ENCODE measurements at places on chromosomes 1 and 21. TPM values are rescaled to one million over a fixed set of nuclear protein-coding genes. Genes with fewer than 3 reads are reported as not detected.

- no peak for DNase-seq
Measured at GRCh38 chr1:211135342-211135950, 1.5 kb upstream of the KCNH1 start.

- no peak for DNase-seq
Measured at GRCh38 chr1:116260621-116261020, 112.4 kb upstream of the ATP1A1 start.

DNA sequence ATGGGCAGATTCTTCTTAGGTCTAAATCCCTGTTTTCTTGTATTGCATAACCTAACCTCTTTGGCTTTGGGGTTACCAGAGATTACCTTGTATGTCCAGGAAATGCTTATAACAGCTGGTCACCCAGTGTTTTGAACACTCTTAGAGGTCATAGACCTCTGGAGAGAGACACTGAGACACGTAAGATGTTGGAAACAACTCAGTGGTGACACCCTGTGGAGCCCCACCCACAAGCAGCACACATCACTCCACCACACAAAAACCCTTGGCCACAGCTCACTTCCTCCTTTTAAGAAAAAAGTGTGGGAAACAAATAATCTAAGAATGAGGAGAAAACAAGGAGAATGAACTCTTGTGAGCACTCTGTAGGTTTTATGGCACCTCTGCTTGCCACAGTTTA lies 26.3 kb upstream of the CYP4B1 start:
- no peak for DNase-seq

DNA sequence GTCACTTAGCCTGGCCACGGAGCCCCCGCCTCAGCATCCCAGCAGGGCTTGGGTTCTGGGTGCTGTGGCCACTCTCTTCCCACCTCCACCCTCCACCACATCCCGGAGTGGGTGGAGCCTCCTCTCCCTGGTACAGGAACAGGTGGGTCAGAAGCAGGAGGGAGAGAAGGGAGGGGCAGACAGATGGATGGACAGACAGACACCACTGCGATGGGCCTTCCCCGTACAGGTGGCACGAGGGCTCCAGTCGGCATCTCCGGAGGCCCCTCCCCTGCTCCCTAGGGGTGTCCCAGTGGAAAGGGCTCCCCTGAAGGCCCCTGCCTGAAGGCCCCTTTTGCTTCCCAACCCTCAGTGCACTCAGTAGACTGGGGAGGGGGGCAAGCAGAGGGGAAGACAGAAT lies 96.9 kb upstream of the TARDBP start:
- DNase-seq = no peak

DNA sequence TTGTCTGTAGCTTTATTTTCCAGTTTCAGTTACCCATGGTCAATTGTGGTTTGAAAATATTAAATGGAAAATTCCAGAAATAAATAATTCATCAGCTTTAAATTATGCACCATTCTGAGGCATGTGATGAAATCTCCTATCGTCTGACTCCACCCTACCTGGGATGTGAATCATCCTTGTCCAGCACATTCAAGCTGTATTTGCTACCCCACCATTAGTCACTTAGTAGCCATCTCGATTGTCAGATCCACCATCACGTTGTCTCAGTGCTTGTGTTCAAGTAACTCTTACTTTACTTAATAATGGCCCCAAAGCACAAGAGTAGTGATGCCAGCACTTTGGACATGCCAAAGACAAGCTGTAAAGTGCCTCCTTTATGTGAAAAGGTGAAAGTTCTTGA lies 4.0 kb downstream of the STPG1 start:
- no peak for DNase-seq

LCE3E gene
- total RNA-seq = not detected

Data from left colon (tissue), 2 donors.